Naive B cell (primary cell): ENCODE measurements at places on chromosomes 5 and 9.

DNA sequence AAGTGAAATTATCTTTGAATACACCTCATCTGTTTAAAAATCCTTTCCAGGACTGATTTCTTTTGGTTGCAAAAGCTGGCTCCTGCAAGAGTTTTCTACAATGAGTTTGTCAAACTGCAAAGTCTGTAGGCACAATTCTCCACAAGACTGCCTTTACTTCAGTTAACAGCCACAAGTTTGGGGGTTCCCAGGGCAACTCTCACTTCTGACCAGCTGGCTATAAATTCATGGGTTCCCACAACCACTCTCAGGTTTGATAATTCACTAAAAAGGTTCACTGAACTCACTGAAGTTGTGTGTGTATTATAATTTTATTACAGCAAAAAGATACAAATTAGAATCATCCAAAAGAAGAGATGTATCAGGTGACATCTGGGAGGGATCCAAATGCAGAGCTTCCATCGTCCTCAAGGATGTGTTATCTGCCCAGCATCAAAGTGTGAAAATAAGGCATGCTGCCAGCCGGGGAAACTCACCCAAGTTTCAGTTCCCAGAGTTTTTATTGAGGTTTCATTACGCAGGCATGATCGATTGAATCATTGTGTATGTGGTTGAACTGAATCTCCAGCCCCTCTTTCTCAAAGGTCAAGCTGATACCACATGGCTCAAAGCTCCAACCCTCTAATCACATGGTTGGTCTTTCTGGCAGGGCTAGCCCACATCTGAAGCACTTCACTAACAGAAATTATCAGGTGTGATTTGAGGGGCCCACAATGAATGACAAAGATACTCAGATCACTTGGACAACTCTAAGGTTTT is 19.0 kb upstream of the PSIP1 start:
- no peak for DNase-seq

DNA sequence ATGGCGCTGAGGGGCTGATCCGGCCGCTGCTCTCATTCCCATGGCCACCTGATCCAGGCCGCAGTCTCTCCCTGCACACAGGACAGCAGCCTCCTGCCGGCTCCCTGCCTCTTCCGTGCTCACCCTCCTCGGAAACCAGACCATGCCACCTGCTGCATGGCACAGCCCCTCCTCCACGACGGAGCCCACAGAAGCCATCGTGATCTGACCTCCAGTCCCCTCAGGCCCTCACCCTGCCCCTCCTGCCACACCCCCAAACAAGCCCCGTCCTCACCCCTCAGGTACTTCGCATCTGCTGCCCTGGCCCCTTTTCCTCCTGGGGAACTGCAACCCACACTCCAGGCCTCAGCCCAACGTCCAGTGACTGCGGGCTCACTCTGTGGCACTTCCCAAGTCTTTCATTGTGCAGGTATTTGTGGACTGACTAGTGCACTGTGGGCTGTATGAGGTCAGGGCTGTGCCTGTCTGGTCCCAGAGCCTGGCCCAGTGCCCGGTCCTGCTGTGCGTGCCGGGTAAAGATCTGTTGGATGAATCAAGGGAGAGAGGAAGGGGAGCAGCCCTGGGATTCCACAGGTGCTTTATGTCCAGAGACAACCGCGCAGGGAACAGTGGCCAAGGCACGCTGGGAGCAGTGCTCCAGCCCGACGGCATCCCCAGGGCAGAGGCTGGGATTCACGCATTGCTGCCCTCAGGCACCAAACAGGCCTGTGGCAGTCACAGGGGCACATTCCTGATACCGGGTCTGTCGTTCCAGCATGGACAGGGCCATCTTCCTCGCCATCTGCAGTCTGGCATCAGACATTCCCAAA is 86.1 kb downstream of the ADAMTS2 start:
- DNase-seq: no peak

DNA sequence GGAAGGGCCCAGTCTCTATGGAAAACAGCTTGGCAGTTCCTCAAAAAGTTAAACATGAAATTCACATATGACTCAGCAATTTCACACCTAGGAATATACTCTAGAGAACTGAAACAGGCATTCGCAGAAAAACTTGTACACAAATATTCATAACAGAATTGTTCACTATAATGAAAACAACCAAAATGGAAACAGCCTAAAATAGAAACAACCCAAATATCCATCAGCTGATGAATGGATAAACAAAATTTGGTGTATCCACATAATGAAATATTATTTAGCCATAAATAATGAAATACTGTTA is 4.8 kb upstream of the GPR150 start:
- no peak for DNase-seq

GRCh38 chr9:90053027-90053426 is 448.2 kb downstream of the GADD45G start:
- DNase-seq: no peak

DNA sequence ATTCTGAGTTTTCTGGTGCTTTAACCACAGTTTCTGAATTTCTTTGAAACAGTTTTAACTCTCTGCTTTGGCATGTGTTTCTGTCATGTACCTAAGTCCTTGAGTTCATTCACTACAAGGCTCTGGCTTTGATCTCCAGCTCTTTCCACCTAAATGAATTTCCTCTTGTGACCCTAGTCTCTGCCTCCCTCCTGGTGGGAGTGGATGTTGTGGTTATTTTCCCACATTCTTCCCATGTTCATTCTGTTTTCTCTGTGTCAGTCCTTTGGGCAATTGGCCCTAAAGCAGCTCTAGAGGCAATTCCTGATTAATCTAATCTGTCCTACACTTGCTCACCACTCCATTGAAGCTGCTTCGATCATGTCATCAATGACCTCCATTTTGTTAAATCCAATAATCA is 28.4 kb upstream of the DPYSL3 start:
- DNase-seq: no peak

DNA sequence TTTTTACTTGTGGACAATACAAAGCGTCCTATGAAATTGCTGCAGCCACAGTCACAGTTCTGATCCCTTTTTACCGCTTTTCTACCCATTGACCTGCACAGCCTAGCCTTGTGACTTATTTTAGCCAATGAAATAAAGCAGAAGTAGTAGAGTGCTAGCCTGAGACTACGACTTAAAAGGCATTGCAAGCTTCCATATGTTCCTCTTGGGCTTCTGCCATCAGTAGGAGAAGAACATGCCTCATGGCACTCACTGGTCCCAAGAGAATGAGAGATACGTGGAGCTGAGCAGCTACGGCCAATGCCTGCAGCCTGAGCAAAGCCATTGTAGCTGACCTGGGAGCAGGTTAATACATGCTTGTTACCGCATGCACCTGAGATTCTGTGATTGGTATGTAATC is 416.6 kb upstream of the CLINT1 start:
- no peak for DNase-seq

GRCh38 chr5:119860463-119860862 is 231.1 kb downstream of the FAM170A start:
- DNase-seq: no peak

- DNase-seq: no peak
These were observed 3.1 kb upstream of the ZNF474 start for GRCh38 chr5:122126177-122126755.

DNA sequence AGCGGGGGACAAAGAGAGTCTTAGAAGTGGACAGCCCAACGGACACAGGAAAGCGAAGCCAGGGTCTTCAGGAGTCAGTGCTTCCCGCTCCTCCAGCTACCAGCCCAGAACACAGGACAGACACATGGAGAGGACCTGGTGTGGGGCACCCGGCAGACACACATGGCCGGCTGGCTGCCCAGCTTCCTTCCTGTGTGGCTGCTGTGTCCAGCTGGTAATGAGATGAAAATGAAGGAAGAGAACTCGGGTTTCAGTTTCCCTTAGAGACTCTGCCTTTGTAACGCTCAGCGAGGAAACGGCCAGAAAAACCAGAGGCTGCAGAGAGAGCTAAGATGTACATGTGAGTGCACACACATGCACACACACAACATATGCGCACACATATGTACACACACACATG is 87.5 kb downstream of the SECISBP2 start:
- DNase-seq: peak; percentile 27

DNA sequence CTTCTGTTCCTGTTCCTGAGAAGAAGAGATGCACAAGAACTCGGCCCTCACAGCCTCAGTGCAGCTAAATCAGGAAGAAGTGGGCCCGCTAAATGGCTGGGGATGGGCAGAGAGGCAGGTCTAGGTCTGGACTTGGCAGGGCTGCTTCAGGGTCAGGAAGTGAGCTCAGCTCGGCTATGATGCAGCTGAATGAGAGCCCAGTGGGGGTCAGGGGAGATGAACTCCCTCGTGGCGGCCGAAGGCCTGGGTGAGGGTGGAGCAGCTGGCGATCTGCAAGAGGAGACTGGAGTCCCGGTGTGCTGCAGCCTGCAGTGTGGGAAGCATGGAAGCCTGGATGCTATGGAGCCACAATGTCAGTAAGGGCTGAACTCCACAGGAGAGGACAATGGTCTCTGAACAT is 466.2 kb downstream of the SPOCK1 start:
- DNase-seq: no peak
